Glomerular endothelial cell (primary cell): ENCODE measurements at places on chromosomes 2 and 18. TPM values are rescaled to one million over a fixed set of nuclear protein-coding genes. Genes with fewer than 3 reads are reported as not detected.

The NBAS gene
- total RNA-seq, result 56.7 and 57.7 TPM in 2 replicates

The ERMN gene
- 0.19 TPM in 1 of 2 replicates, not detected in the other for total RNA-seq

The CD8A gene
- total RNA-seq, result not detected in 2 replicates

The SERPINB7 gene
- total RNA-seq, result 0.58 and 0.82 TPM in 2 replicates

The ZNF892 gene
- 3.9 and 6.4 TPM in 2 replicates for total RNA-seq

The DSEL gene
- total RNA-seq, result 7.6 and 9.3 TPM in 2 replicates

The RMND5A gene
- 28.7 and 29.1 TPM in 2 replicates for total RNA-seq

The CCBE1 gene
- 9.0 and 9.5 TPM in 2 replicates for total RNA-seq

The ARMC9 gene
- 21.3 and 44.2 TPM in 2 replicates for total RNA-seq

The CTLA4 gene
- total RNA-seq, result not detected in 2 replicates

The CASP10 gene
- 32.3 and 42.1 TPM in 2 replicates for total RNA-seq

The PKDCC gene
- total RNA-seq, result 4.0 and 8.5 TPM in 2 replicates

The NAT8 gene
- total RNA-seq, result not detected in 2 replicates

The TIA1 gene
- 50.5 and 91.8 TPM in 2 replicates for total RNA-seq

The STEAP3 gene
- total RNA-seq, result 17.4 and 23.8 TPM in 2 replicates

The DCDC2C gene
- total RNA-seq, result not detected in 2 replicates

The DES gene
- total RNA-seq, result not detected in 2 replicates

The YES1 gene
- 175 and 180 TPM in 2 replicates for total RNA-seq

The ROCK2 gene
- total RNA-seq, result 30.8 and 47.4 TPM in 2 replicates

The TFCP2L1 gene
- 0.10 TPM in 1 of 2 replicates, not detected in the other for total RNA-seq

The STK11IP gene
- 5.6 and 12.3 TPM in 2 replicates for total RNA-seq

The LYPD6 gene
- total RNA-seq, result 1.1 and 1.5 TPM in 2 replicates

The CYP26B1 gene
- total RNA-seq, result 0.44 and 2.7 TPM in 2 replicates

The SP140L gene
- total RNA-seq, result 15.0 and 34.2 TPM in 2 replicates

The TM4SF20 gene
- total RNA-seq, result not detected in 2 replicates

The SNED1 gene
- 27.7 and 41.3 TPM in 2 replicates for total RNA-seq

The CXCR4 gene
- total RNA-seq, result 68.4 and 211 TPM in 2 replicates

The SCYGR4 gene
- not detected in 2 replicates for total RNA-seq

The LIMS3 gene
- total RNA-seq, result 35.2 and 39.3 TPM in 2 replicates

The MAP3K20 gene
- total RNA-seq, result 11.6 and 15.6 TPM in 2 replicates

The ATP6V1B1 gene
- not detected in 2 replicates for total RNA-seq

The WBP1 gene
- total RNA-seq, result 41.0 and 50.8 TPM in 2 replicates

The DNER gene
- total RNA-seq, result 5.4 and 13.4 TPM in 2 replicates

The RNF152 gene
- total RNA-seq, result 26.7 and 59.6 TPM in 2 replicates

The SAG gene
- not detected in 2 replicates for total RNA-seq

The LYG1 gene
- total RNA-seq, result 1.2 TPM in 1 of 2 replicates, not detected in the other

The GORASP2 gene
- total RNA-seq, result 64.4 and 75.4 TPM in 2 replicates

The SCYGR3 gene
- not detected in 2 replicates for total RNA-seq

The GULP1 gene
- 15.9 and 33.8 TPM in 2 replicates for total RNA-seq

The DRC1 gene
- total RNA-seq, result not detected in 2 replicates

The PDE6D gene
- 29.5 and 32.6 TPM in 2 replicates for total RNA-seq

The EHD3 gene
- total RNA-seq, result 19.4 and 22.9 TPM in 2 replicates

The SCN2A gene
- total RNA-seq, result 0.06 and 0.10 TPM in 2 replicates

The FSIP2 gene
- 0.24 and 0.82 TPM in 2 replicates for total RNA-seq

The ZNF407 gene
- total RNA-seq, result 9.7 and 14.3 TPM in 2 replicates

The PPP1R1C gene
- 0.93 and 1.4 TPM in 2 replicates for total RNA-seq

The CROCC2 gene
- not detected in 2 replicates for total RNA-seq

The IL1RL1 gene
- total RNA-seq, result 5.8 and 20.5 TPM in 2 replicates

The UCN gene
- 1.4 TPM in 1 of 2 replicates, not detected in the other for total RNA-seq

The C2orf81 gene
- total RNA-seq, result 0.34 and 0.82 TPM in 2 replicates

The FOXD4L1 gene
- total RNA-seq, result 0.05 TPM in 1 of 2 replicates, not detected in the other

The ANKRD30B gene
- 0.70 TPM in 1 of 2 replicates, not detected in the other for total RNA-seq

The OSBPL6 gene
- 0.53 and 1.7 TPM in 2 replicates for total RNA-seq

The MAB21L4 gene
- total RNA-seq, result not detected in 2 replicates
